A172 (cell line): ENCODE measurements at places on chromosomes 4 and X.

GRCh38 chr4:152206646-152207377, 329.1 kb downstream of the FBXW7 start:
- DNase-seq: no peak

- no peak for DNase-seq
These were observed 9.3 kb downstream of the SORCS2 start for GRCh38 chr4:7201420-7202305.

- no peak for DNase-seq
These were observed 20.0 kb downstream of the DIAPH2 start for GRCh38 chrX:96704629-96705028.

GRCh38 chr4:83125738-83126141, 11.2 kb upstream of the PLAC8 start:
- DNase-seq: no peak

GRCh38 chrX:77622233-77622632, 163.8 kb downstream of the ATRX start:
- no peak for DNase-seq
